ENCODE measurements at places on chromosomes 12 and 14. TPM values are rescaled to one million over a fixed set of nuclear protein-coding genes. Genes with fewer than 3 reads are reported as not detected.

The C12orf54 gene
- not detected for total RNA-seq

The BCL11B gene
- 0.45 TPM for total RNA-seq

The PHETA1 gene
- 10.8 TPM for total RNA-seq

The KLHDC1 gene
- total RNA-seq, result 0.26 TPM

The GLIPR1L1 gene
- total RNA-seq, result not detected

Data from A549 treated with ZK216348 at 1 μM for 4 hours (cell line).